Germinal center (tissue), 1 donor: ENCODE measurements at places on chromosomes 13 and 19.

- DNase-seq, result peak; percentile 58
These were observed 933 bp downstream of the TFPT start for GRCh38 chr19:54114340-54115108.

GRCh38 chr19:2578901-2579677 lies 103.2 kb downstream of the GADD45B start:
- DNase-seq, result no peak

DNA sequence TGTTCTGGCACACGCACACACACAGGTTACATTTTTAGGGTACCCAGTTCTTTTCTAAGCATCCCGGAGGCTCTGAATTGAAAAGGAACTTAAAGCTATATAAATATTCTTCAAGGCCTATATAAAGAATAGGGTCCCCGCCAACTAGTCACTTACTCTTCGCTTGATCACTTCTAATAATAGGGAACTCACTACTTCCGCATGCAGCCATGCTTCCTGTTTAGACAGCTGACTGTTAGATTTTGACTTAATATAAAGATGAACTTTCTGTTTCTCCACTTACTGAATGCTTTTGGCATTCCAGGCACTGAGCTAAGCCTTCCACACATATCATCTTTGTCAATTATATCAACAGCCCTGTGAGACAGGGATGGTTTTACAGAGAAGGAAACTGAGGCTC lies 259.6 kb downstream of the TSHZ3 start:
- no peak for DNase-seq

DNA sequence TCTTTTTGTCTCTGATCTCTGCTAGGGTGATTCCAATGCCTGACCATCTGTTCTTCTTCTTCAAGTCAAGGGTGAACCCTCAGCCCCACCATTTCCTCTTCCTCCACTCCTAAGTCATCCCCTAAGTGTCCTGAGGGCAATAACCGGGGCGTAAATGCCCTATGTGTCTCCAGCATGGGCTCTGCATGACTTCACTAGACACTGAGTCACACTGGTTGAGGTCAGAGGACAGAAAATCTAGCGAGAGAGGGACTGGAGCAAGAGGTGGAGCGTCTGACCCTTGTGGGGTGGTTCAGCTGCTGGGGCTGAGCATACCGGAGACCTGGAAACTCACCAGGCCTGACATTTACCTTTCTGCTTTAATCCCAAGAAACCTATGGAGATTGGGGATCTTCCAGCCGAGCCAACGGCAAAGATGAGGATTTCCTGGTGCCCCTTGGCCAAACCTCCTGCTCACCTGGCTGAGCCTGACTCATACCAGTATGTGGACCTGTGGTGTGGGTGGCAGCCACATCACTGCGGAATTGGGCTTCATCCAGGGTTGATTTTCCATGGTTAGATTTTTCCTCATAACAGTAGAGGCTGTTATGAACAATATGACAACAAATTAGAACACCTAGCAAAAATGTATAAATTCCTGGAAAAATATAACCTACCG lies 26.9 kb downstream of the SCGB2B2 start:
- no peak for DNase-seq

DNA sequence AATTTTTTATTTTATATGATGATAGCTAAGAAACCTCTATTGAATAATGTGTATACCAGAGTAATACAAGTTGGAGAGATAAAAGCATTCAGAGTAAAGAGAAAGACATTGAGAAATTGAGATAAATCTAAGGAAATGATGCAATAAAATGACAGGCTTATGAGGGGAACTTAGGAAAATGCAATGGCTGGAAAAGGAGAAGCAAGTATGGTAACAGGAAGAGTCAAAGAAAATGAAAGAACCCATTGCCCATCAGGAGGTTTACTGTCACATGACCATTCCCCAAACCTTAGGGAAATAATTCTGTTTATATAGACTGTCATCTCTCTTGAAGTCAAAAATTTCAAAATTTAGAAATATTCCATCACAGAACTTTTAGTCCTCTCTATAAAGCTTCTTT lies 808.0 kb upstream of the PRR20A start:
- DNase-seq, result no peak

GRCh38 chr13:33276570-33276969 lies 9.0 kb downstream of the STARD13 start:
- no peak for DNase-seq

GRCh38 chr13:44758630-44759383 lies 182.7 kb upstream of the TSC22D1 start:
- DNase-seq, result no peak
